Sigmoid colon (tissue), 7 donors: ENCODE measurements at places on chromosomes 5 and 9. TPM values are rescaled to one million over a fixed set of nuclear protein-coding genes. Genes with fewer than 3 reads are reported as not detected.

Gene CDH18
- not detected for total RNA-seq

- no peaks in the 10 kb centered on the region for H3K27me3 ChIP-seq
- no peaks in the 10 kb centered on the region for H3K36me3 ChIP-seq
- no peak overlapping the region for H3K27ac ChIP-seq
- H3K4me1 ChIP-seq = no peaks in the 10 kb centered on the region
- no peak overlapping the region for H3K4me3 ChIP-seq
Measured at GRCh38 chr9:19441730-19442129, 32.9 kb downstream of the ACER2 start.

DNA sequence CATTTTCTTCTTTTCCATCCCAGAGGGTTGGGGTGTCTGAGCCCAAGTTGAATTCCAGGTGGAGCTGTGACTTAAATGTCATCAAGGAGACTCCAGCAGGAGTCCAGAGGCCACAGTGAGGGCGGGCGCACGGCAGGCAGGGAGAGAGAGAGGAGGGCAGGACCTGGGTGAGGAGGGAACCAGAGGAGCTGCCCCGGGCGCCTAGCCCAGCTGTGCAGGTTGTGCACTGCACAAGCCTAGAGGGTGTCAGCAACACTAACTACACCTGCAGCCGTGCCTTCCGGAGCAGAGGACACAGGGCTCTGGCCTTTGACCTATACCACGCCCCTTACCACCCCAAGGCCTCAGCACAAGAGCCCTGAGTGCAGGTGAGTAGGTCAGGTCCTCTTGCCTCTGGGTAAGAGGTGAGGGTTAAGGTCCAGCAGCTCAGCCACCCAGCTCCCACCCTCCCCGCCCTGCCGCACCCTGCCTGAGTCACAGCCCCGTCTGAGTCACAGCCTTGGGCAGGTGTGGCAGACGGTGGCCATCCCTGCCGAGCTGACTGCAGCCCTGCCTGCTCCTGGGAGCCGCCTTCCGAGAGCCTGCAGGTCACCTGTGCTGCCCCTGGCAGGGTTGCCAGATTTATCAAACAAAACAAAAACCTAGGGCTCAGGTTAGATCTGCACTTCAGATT, 6.4 kb upstream of the AGPAT2 start:
- H3K27ac ChIP-seq = no peak overlapping the region
- no peaks in the 10 kb centered on the region for H3K27me3 ChIP-seq
- no peaks in the 10 kb centered on the region for H3K36me3 ChIP-seq
- DNase-seq = no peak

- peaks cover 53% of the 10 kb centered on the region for H3K4me1 ChIP-seq
- no peaks in the 10 kb centered on the region for H3K36me3 ChIP-seq
- no peaks in the 10 kb centered on the region for H3K27me3 ChIP-seq
- H3K4me3 ChIP-seq = no peak overlapping the region
Measured at GRCh38 chr9:73038089-73038509, 85.2 kb upstream of the ALDH1A1 start.

DNA sequence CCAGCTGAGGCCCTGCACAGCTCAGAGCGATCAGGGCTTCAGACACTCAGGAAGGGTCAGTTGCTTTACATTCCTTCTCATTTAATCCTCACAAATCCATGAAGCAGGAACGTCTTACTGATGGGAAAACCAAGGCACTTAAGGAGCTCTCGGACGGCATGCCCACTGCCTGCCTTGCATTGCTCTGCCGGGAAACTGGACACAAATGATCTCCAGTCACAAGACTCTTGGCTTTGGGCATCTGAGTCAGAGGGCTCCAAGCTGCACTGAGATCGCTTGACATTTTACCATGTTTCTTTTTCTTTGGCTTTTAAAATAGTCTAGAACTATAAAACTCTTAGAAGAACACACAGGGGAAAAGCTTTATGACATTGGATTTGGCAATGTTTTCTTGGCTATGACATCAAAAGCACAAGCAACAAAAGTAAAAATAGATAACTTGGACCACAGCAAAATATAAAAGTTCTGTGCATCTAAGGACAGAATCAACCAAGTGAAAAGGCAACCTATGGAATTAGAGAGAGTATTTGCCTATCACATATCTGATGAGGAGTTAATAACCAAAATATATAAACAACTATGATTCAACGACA, 43.6 kb upstream of the HRH2 start:
- no peaks in the 10 kb centered on the region for H3K36me3 ChIP-seq
- no peaks in the 10 kb centered on the region for H3K27me3 ChIP-seq
- H3K4me3 ChIP-seq = no peak overlapping the region

DNA sequence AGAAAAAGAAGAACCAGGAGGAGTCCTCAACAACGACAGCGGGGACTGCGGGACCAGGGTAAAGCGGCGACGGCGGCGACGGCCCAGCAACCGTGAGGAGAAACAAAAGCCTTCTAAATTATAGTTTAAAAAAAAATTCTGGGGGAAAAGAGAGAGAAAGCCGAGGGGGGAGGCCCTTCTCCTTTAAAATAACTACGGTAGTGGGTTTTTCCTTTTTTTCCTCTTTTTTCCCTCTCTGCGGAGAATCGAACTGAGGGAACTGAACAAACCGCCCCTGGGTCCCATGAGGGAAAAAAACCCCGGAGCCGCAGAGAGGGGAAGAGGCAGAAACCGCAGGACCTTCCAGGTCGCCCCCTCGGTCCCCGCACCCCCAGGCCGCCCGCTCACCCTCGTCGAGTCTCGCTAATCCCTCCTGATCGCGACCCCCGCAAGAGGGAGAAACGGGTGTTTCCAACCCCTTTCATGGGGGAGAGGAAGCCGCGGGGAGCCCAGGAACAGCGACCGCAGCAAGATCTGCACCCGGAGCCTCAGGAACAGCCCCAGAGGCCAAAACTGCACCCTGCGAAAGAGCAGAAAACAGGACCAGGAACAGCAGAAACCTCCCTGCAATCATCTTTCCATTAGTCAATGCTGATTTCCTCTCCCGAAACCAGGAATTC, 453 bp downstream of the CPEB4 start:
- DNase-seq = peak; percentile 66
- peaks cover 49% of the 10 kb centered on the region for H3K4me1 ChIP-seq
- peak overlapping the region; percentile 95 for H3K4me3 ChIP-seq
- H3K27ac ChIP-seq = peak overlapping the region; percentile 82
